ENCODE measurements at places on chromosomes 2 and 18.

DNA sequence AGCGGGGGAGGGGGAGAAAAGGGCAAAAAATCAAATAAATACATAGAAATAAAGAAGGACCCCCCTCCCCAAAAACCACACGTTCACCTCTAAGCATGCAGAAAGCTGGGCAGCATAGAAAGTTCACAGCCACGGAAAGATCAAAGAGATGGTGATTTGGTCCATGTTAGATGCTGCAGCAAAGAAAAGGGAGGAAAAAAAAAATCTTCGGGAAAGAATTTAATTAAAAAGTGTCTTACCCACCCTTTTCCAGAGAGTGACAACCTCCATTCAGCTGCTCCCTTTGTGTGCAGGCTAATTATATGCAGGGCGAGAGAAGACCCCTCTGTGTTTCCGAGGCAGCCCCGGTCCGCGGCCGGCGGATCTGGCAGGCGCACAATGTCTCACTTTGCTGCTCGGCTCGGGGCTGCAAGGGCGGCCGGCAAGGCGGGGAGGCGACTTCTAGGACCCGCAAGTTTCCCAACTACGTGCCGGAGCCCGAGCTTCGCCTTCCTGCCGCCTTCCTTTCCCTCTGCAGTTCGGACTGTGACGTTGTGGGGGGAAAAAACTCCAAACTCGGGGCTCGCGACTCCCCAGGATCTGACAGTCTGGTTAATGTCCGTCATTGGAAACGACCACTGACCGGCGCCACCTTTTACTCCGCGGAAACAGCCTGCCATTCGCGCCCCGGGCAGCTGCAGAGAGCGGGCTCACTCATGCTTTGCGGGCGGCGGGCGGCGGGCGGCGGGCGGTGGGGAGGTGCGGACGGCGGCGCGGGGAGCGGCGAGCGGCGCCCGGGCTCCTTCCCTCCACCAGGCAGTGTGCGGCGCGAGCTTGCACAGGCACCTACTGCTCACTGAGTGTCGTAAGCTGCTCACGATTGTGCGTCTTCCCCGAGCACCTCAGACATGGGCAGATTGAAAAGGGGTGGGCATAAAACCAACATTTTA, at the start of gene LRRTM1:
TSS of gene LRRTM1 (minus strand) at position 844 of the 929 bp plus-strand sequence. CDS start 933 bp downstream, outside the sequence.
- peak; percentile 45 for DNase-seq
- no peak within 1 kb of the TSS for H3K27ac ChIP-seq
- H3K27me3 ChIP-seq = peaks cover 2% of the 10 kb centered on the region
- peak within 1 kb of the TSS; percentile 35 for H3K4me3 ChIP-seq

DNA sequence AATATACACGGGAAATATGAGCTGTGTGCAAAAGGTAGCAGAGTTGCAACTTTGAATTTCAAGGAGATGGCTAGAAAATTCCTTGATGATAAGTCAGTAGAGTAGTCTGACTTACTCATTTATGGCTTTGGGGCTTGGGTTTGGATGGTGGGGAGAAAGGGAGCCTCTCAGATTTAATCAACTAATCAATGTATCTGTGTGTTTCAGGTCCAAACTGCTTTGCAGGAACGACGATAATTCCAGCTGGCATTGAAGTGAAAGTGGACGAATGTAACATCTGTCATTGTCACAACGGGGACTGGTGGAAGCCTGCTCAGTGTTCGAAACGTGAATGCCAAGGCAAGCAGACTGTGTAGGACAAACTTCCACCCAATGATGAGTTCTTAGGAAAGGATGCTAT, 164.6 kb downstream of the VWC2L start:
- no peak overlapping the region for H3K4me3 ChIP-seq
- H3K36me3 ChIP-seq = no peaks in the 10 kb centered on the region
- H3K4me1 ChIP-seq = no peaks in the 10 kb centered on the region
- no peak for DNase-seq

- no peak overlapping the region for H3K27ac ChIP-seq
- no peak for DNase-seq
- no peaks in the 10 kb centered on the region for H3K27me3 ChIP-seq
- H3K4me1 ChIP-seq = no peaks in the 10 kb centered on the region
- no peak overlapping the region for H3K4me3 ChIP-seq
These were observed 86.3 kb upstream of the NPAS2 start for GRCh38 chr2:100733391-100734187.

GRCh38 chr18:57273194-57273593, 79.2 kb upstream of the ST8SIA3 start:
- no peak overlapping the region for H3K27ac ChIP-seq
- H3K4me1 ChIP-seq = peaks cover 22% of the 10 kb centered on the region
- H3K4me3 ChIP-seq = no peak overlapping the region
- no peaks in the 10 kb centered on the region for H3K27me3 ChIP-seq
- no peaks in the 10 kb centered on the region for H3K36me3 ChIP-seq

All from Caco-2 (cell line).